ENCODE measurements at places on chromosomes 1 and 21.

GRCh38 chr1:169585181-169585580, 1.1 kb downstream of the F5 start:
- no peak for DNase-seq

DNA sequence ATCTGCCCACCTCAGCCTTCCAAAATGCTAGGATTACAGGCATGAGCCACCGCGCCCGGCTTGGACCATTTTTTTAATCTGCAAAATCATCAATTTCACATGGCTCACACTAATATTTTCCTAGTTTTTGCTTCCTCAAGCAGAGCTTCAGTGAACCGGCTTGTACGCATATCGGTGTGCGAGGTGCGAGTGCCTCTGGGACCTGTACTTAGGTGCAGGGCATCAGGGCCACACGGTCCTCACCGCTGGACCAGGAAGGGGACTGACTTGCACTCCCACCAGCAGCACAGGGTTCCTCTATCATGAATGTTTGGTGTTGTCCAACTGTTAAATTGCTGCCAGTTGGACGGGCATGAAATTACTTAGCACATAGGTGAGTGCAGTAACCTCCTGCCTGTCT, 15.4 kb upstream of the SHE start:
- DNase-seq, result no peak

DNA sequence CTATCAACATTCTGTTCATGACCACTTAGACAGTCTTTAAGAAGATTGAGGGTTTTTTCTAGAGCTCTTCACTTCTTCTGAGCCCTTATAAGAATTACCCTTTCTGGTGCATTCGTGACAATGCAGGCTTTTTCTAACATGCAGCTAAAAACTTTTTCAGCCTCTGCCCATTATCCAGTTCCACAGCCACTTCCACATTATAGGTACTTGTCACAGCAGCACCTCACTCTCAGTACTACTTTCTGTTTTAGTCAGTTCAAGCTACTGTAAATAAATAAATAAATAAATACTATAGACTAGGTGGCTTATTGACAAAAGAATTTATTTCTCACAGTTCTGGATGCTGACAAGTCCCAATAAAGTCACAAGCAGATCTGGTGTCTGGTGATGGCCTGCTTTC, 284.4 kb upstream of the PKN2 start:
- DNase-seq, result no peak

GRCh38 chr1:201783058-201783457, 45.9 kb upstream of the IPO9 start:
- no peak for DNase-seq

- DNase-seq, result no peak
Observed at GRCh38 chr1:30751830-30752650, 5.5 kb downstream of the LAPTM5 start.

- peak; percentile 43 for DNase-seq
Observed at GRCh38 chr1:224497714-224498573, 63.3 kb upstream of the WDR26 start.

GRCh38 chr1:93443454-93443853, 4.5 kb upstream of the FNBP1L start:
- DNase-seq, result no peak

GRCh38 chr1:206606867-206607266, 5.4 kb downstream of the EIF2D start:
- DNase-seq, result no peak
